Head of caudate nucleus (tissue), 42 donors: ENCODE measurements at places on chromosomes 13 and 19.

DNA sequence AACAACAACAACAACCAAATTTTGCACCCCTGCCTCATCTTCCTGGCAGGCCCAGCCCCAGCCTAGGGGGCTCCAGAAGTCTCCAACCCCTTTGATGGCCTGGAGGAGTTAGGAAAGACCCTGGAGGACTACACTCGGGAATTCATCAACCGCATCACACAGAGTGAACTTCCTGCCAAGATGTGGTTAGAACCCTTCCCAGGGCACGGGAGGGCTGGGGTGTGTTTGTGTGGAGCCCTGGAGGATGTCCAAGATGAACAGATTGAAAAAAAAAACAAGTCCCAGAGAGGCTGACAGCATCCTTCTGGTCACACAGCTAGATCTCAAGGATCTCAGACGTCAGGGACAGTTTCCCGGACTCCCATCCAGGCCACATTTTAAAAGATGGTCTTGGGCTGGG lies 13.3 kb downstream of the APOC1 start:
- no peak for DNase-seq

DNA sequence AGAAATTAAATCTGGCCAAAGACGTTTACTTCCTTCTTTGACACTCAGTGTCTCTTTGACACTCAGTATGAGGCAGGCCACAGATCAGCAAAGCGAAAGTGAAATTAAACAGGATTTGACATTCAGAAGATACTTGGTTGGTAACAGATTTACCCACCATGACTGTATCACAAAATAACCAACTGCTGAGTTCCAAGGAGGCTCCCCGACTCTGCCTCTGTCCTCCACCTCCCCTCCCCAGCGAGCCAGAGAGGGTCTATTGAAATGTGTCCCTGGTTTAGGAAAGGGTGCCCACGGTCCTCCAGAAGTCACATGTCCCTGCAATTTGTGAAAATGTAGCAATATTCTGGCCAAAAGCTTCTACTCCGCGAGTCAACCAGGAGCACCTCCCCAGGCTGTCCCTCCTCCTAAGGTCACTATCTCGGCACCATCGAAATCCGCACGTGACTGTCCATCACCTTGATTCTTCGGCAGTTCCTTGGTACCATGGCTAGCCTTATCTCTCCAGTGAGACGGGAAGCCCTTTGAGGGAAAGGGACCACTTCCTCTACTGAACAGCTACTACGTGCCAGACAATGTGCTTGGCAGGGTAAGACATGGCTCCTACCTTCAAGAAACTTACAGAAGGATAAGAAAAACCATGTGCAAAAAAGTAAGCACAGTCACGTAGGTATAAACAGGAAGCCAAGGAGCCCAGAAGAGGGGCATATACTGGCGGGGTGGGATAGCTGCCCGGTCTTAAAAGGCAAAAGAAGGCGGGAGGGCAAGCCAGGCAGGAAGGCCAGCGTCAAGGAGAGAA lies 1.5 kb downstream of the N4BP2L1 start:
- peak; percentile 18 for DNase-seq

- DNase-seq, result no peak
Observed at GRCh38 chr19:1004204-1004802, 4.1 kb downstream of the GRIN3B start.

DNA sequence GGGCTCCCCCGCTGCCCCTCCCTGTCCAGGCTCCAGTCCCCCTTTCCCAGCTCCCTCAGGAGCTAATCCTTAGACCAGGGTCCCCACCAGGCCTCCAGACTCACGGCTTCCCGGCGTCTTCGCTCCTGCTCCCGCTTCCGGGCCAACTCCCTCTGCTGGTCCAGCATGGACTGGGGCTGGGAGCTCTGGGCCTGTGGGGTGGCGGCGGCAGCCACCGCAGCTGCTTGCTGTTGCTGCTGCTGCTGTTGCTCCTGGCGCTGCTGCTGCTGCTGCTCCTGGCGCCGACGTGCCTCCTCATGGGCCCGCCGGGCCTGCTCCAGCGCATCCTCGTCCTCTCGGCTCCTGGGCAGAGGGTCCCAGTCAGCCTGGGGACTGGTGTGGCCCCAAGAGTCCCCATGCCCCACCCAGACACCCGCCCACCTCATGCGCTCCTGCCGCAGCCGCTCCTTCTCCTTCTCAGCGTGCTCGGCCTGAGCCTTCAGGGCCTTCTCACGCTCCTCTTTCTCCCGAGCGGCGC lies 6.4 kb upstream of the EPHX3 start:
- no peak for DNase-seq

DNA sequence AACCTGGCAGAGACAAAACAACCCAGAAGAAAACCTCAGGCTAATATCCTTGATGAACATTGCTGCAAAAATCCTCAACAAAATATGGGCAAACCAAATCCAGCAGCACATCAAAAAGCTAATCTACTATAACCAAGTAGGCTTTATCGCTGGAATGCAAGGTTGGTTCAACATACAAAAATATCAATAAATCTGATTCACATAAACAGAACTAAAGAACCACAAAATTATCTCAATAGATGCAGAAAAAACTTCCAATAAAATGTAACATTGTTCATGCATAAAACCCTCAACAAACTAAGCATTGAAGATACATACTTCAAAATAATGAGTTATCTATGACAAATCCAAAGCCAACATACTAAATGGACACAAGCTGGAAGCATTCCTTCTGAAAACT lies 8.8 kb downstream of the ZNF724 start:
- DNase-seq, result no peak

DNA sequence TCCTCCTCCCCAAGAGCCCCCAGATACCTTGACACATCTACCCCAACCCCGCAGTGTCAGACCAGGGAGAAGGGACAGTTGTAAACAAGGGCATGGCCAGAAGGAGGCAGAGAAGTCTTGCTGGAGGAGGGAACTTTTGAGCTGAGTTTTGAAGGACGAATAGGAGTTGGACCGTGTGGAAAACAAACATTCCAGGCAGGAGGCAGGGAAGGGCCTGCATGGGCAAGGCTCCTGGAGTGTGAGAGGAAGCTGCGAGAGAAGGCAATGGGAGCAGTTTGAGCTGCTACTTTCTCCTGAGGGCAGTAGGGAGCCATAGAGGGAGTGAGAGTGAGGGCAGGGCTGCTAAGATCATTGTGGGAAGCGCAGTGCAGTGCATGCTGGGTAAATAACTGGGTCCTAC lies 23.3 kb downstream of the IL12RB1 start:
- DNase-seq, result no peak

DNA sequence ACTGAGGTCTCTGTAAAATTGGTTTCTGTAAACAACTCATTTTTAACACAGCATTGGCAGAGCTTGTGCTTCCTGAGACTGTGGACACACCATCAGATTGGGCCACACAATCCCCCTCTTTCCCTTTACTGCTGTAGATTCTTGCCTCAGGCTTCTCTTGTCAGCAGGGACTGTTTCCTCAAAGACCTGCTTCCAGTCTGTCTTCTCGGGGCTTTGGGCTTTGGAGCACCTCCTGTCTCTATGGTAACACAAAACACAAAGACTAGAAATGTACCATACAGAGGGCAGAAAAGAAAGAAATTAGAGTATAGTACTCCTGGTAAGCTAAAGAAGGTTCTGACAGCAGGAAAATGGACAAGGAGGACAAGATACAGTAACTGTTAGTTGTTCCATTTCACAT lies 484.5 kb downstream of the DIAPH3 start:
- DNase-seq, result no peak

DNA sequence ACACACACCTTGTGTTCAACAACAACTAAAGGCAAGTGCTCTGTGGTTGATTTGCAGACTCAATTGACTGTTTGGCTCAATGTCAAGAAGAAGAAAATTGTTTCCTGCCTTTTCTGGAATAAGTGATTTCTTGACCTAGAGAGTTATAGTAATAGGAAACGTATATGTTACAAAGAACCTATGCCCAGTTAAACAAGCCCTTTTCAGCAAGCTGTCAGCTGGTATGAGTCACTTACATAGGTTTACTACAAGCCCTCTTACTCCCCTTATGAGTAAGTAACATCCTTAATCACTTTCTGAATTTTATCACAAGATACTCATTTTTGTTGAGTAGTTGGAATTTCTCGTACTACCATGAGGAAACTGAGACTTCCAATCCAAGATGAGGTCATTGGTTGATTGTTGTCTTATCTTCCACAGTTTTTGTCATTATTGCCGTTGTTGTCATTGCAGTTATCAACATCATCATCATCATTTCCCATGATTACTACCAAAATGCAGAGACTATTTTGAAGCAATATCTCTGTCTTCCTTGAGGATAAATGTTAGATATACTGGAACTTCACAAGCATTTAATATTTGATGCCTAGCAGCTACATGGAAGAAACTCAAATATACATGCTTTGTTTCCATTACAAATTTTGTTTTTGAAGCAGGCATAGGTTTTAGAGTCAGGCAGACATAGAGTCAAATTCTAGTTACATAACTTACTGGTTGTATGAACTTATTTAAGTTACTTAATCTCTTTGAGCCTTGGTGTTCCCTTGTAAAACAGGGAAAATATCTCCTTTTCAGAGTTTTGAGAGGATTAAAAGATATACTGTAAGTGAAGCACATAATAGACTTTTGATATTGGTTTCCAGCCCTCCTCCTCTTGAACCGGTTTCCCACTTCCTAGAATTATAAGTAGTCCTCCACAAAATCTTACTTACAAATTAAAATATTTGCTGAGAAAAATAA lies 106.0 kb downstream of the RAP2A start:
- no peak for DNase-seq

GRCh38 chr19:48720251-48720612 lies 707 bp upstream of the MAMSTR start:
- DNase-seq, result no peak

GRCh38 chr19:37943480-37943879 lies 36.5 kb downstream of the SIPA1L3 start:
- no peak for DNase-seq

DNA sequence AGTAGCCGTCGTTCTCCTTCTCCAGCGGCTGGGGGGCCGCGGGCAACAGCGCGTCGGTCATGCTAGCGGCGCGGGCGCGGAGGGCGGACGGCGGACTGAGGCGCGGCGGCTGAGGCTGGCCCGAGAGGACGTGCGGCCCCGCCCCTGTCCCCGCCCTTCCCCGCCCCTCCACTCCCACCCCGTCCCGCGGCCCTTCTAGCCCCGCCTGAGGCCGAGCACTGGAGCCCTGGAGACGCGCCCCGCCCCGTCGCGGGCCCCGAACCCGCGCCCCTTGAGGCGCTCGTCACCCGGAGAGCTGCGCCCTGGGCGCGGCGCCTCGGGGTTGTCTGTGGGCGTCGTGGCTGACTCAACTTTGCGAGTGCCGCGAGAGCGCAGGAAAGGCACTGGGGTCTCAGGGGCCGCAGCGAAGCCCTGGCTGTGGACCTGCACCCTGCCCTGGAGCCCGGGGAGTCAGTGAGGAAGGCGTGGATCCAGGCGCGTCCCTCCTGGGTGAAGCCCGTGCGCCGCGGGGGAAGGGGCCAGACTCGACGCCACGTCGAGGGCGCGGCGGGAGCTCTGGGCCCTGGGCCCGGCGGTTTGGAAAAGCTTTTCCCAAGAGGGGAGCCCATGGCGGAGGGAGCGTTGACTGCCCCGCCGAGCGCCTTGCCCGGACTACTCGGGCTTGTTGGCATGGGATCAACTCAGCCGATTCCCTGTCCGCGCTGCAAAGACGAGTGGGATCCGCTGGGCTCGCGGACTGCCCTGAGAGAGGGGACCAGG lies at the start of gene RHPN2:
Gene RHPN2 (minus strand): TSS at position 97 of the 759 bp plus-strand sequence. CDS start 36 bp downstream, at position 61.
- DNase-seq, result peak; percentile 24

DNA sequence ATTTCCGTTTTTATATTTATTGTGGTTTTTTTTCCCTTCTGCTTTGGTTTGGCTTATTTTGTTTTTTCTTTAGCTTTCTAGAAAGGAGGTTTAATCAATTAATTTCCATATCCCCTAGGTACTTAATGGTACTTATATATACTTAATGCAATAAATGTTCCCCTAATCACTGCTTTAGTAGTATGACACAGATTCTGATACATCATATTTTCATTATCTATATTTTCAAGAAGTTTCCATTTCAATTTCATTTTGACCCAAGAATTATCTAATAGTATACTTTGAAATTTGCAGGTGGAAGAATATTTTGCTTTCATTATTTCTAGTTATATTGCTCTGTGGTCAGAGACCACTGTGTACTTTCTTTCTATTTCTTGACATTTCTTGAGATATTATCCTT lies 66.6 kb upstream of the STK24 start:
- DNase-seq, result no peak

DNA sequence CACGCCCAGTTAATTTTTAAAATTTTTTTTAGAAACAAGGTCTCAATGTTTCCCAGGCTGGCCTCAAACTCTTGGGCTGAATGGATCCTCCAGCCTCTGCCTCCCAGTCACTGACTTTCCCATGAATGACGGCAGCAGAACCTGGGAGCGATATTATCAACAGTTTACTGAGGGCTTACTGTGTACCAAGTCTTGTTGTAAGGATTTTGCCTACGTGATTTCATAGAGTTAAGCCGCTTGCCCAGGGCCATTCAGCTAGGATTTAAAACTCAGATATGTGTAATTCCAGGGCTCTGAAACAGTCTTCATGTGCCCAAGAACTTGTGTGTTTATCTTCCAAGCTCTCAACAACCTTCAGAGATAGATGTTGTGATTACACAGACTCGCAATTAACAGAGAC lies 6.0 kb upstream of the KXD1 start:
- no peak for DNase-seq

GRCh38 chr13:25977216-25977615 lies 74.6 kb downstream of the SHISA2 start:
- DNase-seq, result no peak

DNA sequence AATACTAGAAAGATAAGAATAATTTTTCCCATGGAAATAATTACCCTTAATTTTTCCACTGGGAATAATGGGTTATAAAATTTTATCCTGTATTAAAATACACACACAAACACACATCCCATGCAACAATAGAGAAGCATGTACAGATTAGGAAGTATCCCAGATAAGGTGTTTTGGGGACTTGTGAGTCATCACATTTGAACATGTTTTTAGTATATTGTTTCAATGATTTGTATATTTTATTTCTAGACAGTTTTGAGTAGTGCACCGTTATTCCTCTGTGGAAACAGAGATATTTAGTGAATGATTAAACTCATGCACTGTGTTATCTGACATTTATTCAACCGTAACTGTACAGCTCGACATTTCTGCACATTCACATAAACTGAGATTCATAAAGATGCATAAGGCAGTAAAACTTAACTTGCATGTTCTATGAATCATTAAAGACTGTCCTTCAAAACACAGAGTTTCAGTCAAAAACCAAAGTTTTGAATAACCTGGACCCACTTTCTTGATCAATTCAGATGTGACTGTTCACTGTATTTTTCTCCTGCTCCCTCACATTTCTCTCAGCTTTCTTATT lies 30.1 kb downstream of the KLF12 start:
- no peak for DNase-seq

- DNase-seq, result no peak
Observed at GRCh38 chr19:30755581-30755980, 383.4 kb downstream of the ZNF536 start.

GRCh38 chr19:56720281-56720680 lies 48.7 kb upstream of the ZNF835 start:
- peak; percentile 85 for DNase-seq

DNA sequence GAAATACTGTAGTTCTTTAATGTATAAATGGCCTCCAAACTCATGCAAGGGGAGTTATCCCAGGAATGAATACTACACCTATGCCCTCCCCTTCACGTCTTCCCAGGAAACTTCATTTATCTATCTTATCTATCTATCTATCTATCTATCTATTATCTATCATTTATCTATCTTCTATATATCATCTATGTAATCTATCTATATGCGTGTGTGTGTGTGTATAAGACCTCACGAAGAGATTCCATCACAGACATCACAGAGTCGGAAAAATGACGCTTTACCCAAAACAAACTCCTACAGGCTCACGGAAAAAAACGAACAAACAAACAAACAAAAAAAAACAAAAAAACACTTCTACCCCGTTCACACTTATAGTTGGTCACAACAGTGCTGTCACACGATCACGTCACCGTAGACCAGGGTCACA lies 486 bp downstream of the ZNF529 start:
- no peak for DNase-seq

GRCh38 chr13:90738881-90739280 lies 608.6 kb upstream of the MIR17HG start:
- no peak for DNase-seq
